ENCODE measurements at places on chromosomes 1 and 21.

DNA sequence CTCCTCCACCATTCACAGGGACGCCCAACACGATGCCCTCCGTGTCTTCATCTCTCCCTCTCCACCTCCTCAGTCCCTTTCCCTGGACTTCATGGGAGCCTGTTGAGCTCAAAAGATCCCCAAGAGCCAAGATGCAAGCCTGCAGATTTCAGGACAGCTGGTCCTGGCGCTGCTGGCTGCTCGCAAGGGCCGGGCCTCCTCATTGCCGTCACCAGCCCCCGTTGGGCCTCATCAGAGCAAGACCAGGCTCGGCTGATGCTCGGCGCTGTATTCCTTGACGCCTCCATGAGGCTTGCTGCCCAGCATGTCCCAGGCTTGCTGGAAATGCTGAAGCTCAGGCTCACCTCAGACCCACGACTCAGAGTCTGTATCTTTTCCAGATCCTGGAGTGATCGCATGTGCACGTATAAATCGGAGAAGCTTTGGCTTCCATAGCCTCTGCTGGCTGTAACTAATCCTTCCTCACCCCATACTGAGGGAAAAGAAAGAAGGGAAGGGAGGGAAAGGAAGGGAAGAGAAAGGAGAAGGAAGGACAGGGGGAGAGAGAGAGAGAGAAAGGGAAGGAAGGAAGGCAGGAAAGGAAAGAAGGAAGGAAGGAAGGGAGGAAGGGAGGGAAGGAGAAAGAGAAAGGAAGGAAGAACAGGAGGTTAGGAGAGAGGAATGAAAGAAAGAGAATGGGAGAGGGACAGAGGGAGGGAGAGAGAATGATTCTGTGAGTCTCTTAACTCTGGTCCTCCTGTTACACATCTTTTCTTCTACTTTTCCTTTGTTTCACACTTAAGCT lies 94.6 kb downstream of the KCNJ15 start:
- no peak for DNase-seq

DNA sequence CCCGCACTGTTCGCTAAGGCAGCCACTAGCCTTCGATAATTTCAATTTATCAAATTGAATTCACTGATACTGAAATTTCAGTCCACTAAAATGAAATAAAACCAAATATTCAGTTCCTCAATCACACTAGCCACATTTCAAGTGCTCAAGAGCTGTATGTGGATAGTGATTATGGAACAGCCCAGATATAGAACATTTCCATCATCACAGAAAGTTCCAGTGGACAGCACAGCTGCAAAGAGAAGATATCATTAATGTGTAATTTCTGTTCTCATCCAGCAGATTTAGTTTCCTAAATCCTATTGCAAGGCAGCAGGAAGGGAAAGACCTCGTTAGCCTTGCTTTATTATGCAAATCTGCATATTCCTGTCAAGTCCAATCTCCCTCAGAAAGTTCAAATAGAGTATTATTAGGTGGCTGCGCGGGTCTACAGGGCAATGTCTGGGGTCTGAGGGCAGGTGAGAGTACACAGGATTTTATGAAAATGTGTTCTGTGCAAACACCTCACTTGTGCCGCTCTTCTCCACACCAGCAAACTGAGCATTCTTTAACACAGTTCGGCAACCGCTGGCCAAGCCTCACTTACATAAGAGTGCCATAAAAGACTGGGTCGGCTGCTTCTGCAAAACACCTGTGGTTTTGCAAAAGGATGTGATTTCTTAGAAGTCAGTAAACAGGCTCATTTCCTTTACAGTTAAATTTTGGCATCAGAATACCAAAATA lies 22.4 kb downstream of the CAPZB start:
- DNase-seq = no peak

DNA sequence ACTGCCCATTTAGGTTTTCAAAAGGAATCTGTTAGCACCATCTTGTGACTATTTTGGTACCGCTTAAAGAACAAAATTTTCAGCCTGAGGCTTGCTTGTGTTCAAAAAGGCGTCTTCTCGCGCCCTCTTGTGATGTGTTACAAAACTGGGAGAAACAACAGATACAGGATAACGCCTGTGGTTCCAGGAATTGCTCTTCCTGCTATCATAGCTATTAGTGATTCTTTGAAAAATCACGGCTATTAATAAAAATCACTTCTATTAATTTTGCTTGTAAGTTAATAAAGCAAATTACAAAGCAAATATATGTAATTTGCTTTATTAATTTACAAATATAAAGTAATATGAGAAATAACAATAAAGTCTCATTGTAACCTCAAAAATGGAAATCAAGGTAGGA lies 82.2 kb upstream of the ABCD3 start:
- peak; percentile 48 for DNase-seq

DNA sequence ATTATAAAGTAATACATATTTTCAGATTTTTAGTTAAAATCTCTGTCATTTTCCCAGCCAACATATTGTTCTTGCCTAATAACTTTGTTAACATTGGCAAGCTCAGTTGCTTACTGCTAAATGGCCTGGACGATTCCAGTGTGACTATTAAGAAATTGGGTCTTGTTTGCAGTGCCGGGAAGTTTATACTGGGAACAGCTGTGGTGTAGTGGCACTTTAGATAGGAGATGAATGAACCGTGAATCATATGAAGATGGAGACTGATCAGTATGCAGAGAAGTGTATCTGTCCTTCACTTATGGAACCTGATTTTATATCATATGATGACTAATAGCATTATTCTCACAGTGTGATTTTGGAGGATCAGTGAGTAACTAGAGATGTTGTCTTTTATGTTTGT lies 3.3 kb downstream of the CHRM3 start:
- no peak for DNase-seq

DNA sequence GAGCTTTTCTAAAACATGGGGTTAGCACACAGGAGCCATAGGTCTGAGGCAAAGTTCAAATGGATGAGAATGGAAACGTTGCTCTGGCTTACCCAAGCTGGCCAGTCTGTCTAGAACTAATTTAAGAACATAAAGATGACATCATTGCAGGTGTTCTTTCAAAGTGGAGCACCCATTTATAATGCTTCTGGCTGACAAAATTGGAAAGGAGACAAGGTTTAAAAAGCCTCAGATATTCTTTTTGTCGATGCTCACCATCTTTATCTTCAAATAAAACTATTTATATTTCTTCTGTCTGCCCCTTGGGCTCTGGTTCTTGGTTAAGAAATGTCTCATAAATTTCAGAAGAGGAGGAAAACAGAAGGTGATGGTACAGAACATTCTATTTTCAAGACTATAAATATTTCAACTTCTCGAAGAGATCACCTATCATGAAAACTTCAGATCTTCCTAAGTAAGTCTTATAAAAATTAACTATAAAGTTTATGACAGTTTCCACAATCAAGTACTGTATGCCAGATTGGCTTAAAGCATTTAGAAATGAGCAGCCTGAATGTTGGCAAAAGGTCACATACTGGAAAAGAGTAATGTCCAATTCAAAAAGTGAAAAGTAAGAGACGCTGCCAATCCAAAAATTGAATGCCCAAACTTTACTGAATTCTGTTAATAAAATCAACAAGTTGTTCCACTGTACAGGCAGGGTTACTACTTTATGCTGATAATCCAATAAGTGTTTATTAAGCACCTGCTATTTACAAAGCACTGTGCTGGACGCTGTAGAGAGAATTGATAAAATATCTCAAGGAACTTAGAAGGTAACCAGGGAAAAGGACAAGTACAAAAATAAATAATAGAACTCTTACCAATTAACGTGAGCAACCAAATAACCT lies 92.0 kb downstream of the ETS2 start:
- no peak for DNase-seq

- peak; percentile 84 for DNase-seq
Measured at GRCh38 chr1:149888247-149888998, 10.9 kb upstream of the BOLA1 start.

- DNase-seq = peak; percentile 83
Measured at GRCh38 chr1:9009438-9010370, 16.5 kb downstream of the SLC2A7 start.

DNA sequence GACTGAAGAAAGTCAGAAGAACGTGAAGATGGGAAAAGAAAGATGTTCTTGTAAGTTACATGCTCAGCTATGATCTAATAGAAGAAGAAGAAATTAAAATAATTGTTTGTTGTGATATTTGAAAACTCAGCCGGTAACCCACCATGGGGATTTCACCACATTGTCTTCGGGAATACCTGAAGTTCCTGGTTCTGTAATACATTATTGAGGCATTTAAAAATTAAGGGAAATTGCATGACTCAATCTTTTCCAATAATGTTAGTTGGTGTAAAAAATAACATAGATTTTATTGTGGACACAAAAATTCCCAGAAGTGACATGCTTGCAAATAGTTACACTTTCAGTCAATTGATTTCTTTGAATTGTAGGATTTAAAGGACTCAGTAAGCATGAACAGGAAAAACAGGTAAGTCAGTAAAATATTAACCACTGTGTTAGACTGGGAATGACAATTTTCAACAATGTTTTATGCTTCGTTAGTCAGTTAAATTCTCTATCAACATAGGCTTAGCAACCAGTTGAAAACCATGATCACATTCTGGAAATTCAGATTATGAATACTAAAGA lies 745.1 kb downstream of the LTN1 start:
- no peak for DNase-seq

- no peak for DNase-seq
Measured at GRCh38 chr1:214143006-214143992, 137.7 kb upstream of the SMYD2 start.

GRCh38 chr1:68120136-68120791 lies 69.8 kb upstream of the DIRAS3 start:
- peak; percentile 37 for DNase-seq

GRCh38 chr1:243507001-243507671 lies 251.3 kb downstream of the SDCCAG8 start:
- no peak for DNase-seq

DNA sequence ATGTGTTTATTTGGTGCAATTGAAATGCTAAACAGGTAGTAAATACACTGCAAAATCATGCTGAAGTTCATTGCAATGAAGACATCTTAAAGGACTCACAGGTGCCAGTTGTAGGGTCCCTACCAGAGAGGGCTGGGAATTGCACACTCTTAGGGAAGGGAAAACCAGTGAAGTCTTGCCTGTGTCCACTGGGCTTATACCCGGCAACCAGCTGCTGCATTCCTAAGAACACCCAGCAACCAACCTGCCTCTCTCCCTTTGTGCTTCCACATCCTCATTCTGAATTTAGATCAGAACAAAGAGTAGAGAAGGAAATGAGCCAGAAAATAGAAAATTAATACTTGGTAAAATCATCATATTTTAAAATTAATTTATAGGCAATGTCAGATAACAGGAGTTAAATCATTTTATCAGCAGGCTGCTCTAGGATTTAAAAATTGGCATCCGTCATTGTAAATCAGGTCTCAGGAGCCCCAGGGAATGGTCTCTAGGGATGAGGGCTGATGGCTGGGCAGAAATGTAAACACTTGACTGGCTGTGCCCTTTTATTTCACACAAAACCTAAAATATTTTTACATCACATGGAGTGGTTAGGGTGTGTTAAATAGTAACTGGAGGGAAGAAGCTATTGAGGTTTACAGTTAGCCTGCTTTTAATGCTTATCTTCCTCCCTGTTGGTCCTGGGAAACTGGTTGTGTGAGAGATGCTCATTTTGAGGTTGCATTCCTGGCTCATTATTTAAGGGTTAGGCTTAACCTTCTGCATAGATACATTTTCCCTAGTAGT lies 31.3 kb downstream of the PTGFRN start:
- DNase-seq = no peak

DNA sequence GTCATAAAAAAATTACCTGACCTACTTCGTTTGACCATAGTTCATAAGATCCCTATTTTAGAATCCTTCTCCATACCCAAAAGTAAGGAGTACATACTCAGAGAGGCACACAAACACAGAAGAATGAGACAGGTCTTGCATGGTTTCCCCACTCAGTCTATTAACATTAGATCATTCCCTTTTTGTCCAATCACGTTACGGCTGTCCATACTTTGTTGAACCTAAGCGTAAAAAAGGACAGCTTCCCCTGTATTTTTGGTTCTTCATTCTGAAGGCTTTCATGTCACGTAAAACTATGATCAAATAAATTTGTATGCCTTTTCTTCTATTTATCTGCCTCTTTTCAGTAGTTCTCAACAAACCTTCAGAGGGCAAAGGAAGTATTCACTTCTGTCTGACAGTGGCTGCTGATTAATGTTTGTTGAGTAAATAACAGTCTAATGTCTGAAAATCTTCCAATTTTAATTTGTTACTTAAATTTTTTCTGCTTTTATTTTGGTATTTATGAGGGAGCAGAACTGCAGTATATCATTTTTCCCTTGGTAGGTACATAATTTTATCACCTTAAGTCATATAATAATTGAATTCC lies 16.4 kb downstream of the PKN2 start:
- no peak for DNase-seq

GRCh38 chr1:184388319-184388889 lies 1.6 kb downstream of the C1orf21 start:
- DNase-seq = no peak

- no peak for DNase-seq
Measured at GRCh38 chr1:198657550-198658064, 18.8 kb downstream of the PTPRC start.

DNA sequence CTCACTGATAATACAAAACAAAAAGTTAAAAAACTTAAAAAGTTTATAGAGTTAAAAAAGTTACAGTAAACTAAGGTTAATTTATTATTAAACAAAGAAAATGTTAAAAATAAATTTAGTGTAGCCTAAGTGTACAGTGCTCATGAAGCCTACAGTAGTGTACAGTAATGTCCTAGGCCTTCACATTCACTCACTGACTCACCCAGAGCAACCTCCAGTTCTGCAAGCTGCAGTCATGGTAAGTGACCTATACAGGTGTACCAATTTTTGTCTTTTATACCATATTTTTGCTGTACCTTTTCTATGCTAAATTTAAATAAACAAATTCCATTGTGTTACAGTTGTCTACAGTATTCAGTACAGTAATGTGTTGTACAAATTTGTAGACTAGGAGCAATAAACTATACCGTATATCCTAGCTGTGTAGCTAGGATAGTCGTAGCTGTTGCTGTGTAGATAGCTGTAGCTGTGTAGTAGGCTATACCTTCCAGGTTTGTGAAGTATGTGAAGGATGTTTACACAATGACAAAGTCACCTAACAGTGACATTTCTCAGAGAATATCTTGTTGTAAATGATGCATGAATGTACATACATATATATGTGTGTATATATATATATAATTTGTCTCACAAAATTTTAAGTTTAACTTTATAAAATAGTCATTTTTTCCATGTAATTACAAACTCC lies 140.2 kb downstream of the TGFB2 start:
- DNase-seq = no peak

- DNase-seq = no peak
Measured at GRCh38 chr1:57238233-57238781, 185.6 kb downstream of the DAB1 start.

GRCh38 chr1:1063945-1064831 lies 9.9 kb downstream of the RNF223 start:
- peak; percentile 79 for DNase-seq

DNA sequence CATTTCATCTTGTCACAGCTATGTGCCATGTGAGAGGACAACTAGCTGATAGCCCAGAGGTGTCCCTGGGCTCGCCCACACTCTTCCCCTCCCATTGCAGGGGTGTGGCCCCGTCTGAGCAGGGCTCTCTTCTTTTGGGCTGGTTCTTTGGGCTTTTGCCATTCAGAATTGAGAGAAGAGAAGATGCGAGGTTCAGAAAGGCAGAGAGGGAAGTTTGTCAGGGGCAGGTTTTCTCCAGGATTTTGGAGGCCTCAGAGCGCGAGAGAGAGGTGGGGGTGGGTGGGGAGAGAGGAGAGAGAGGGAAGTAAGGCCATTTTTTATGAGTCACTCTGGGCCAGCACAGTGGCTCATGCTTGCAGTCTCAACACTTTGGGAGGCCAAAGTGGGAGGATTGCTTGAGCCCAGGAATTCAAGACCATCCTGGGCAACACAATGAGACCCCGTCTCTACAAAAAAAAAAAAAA lies 5.2 kb downstream of the IFI6 start:
- DNase-seq = no peak

- no peak for DNase-seq
Measured at GRCh38 chr1:164366014-164366413, 193.0 kb upstream of the PBX1 start.
